ENCODE measurements at places on chromosomes 7 and 10.
A peak's percentile ranks its signal among the peaks of the same experiment; 100 is the strongest.

- DNase-seq, result no peak
Measured at GRCh38 chr10:125209591-125210355, 49.4 kb upstream of the CTBP2 start.

DNA sequence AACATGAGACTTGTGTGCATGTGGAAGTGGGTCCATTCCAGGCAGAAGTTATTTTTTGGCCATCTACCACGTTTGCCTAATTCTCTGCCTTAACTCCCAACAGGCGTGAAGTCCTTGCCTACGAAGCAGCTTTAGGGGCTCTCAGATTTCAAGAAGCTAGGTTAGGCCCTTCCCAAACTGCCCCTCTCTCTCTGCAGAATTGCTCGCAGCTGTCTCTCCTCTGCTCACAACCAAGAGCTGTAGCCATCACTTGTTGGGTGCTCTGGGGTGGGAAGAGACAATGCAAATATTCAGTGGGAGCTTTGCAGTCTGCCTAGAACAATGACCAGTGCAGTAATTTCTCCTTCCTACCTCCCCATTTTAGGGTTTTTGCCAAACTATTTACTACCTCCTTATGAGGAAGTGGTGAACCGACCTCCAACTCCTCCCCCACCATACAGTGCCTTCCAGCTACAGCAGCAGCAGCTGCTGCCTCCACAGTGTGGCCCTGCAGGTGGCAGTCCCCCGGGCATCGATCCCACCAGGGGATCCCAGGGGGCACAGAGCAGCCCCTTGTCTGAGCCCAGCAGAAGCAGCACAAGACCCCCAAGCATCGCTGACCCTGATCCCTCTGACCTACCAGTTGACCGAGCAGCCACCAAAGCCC lies 24.9 kb downstream of the CYP17A1 start:
- no peak for DNase-seq

- no peak for DNase-seq
Measured at GRCh38 chr10:73790886-73791625, 5.7 kb downstream of the ZSWIM8 start.

GRCh38 chr7:123569352-123570010 lies 11.9 kb upstream of the NDUFA5 start:
- no peak for DNase-seq

DNA sequence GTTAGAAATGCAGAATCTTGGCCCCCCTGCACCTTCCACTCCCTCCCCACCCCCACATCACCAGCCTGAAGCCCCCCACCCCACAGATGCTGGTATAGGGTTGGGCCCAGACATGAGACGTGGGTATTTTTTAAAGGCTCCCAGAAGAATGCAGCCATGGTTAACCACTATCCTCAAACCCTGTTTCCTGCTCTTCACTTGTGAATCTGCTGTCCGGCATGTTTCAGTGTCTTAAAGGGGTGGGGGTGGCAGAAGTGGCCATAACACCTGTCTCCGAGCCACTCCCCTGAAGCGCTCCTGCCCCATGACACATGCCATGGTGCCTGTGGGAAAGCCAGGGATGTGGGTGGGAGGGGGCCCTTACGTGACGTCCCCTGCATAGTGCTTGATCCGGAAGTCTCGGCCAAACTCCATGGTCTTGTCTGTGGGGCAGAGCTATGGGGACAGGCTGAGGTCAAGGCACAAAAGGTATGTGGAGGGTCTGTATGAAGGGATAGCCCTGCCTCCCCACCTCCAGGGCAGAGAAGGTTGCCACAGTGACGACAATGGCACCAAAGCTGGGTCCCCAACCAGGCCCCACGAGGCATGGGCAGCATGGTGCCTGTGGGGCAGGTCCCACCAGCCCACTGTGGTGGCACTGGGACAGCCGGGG lies 9.6 kb downstream of the MYO1G start:
- DNase-seq, result no peak

DNA sequence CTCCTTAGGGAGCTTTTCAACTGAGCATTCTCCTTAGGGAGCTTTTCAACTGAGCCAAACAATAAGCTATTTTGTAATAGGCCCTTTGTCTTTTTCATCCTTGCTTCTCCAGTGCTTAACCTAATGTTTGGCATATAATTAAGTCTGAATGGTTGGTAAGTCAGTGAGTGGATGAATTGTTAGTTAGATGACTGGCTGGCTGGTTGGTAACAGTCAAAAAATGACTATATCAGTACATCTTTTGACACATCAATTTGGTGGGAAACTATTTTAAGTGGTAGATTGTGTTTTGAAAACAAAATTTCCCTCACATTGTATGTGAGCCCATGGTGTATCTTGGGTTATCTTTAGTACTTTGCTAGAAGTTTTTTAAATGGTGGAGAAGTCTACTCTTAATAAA lies 16.4 kb downstream of the ING3 start:
- no peak for DNase-seq

DNA sequence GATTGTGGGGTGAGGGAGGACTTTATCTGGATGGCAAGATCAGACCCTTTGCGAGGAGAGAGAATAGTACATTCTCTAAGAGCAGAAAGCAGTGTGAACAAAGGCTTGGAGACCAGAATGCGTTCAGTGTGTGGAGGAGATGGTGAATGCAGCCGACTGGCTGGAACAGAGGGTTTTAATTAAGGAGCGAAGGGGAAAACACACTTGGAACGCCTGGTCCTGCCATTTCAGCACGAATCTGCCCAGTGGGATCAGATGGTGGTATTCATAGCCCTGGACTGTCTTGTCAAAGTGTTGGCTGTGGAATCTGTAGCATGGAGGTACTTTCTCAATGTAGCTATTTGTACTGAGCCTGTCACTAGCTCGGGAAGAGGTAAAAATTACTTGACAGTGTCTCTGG lies 260.9 kb downstream of the SLC25A13 start:
- no peak for DNase-seq

GRCh38 chr10:66748217-66748616 lies 177.6 kb upstream of the LRRTM3 start:
- no peak for DNase-seq

DNA sequence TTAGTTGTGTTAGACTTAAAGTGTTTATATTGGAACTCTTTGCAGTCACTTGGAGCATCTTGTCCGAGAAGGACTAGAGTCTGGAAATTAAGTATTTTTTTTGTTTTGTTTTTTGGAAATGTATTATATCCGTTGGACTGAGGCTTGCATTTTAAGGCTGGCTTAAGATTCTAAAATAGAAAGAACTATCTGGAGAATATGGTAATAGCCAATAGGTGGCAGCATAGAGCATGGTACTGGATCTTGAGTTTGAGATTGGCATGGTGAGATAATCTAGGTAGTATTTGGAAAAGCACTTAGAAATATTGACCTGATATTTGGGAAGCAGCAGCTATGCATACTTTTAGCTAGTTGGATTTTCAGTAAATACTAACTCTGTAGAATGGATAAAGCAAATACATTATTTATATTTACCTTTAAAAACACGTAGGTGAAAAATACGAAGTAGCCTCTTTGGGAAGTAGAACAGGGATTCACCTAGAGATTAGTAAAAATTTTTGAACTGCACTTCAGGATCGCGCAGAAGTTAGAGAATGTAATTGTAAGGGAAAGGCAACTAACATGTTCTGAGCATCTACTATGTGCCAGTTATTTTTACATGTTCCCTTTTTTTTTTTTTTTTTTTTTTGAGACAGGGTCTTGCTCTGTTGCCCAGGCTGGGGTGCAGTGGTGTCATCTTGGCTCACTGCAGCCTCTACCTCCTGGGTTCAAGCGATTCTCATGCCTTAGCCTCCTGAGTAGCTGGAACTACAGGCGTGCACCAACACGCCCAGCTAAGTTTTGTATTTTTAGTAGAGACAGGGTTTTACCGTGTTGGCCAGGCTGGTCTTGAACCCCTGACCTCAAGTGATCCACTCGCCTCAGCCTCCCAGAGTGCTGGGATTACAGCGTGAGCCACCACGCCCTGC lies 78.6 kb downstream of the LCOR start:
- DNase-seq, result no peak

- DNase-seq, result no peak
Measured at GRCh38 chr7:81236560-81236959, 317.7 kb upstream of the SEMA3C start.

- DNase-seq, result no peak
Measured at GRCh38 chr7:31764462-31764861, 77.4 kb downstream of the PPP1R17 start.

- DNase-seq, result no peak
Measured at GRCh38 chr10:126893841-126894240, 11.4 kb upstream of the DOCK1 start.

DNA sequence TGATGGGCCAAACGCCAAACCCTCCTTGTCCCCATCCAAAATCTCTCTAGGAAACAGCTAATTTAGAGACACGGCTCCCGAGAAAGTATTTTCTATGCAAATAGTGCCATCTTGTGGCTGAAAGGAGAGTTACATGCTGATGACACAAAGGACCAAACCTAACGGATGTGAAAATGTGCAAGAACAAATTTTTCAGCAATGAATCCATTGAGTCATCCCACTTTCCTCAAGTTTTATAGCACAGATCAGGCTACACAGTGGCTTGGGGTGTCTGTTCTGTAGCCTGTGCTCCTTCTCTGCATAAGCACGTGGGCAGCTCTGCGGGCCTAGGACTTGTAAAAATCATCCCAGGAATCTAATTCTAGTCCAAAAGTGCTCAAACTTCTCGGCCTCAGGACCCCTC lies 154.8 kb upstream of the PRR15 start:
- DNase-seq, result peak; percentile 25

GRCh38 chr7:39686261-39686924 lies 63.0 kb downstream of the RALA start:
- DNase-seq, result no peak

- DNase-seq, result no peak
Measured at GRCh38 chr7:92667816-92668535, 77.8 kb upstream of the FAM133B start.

GRCh38 chr10:17147884-17148489 lies 18.4 kb upstream of the CUBN start:
- no peak for DNase-seq

DNA sequence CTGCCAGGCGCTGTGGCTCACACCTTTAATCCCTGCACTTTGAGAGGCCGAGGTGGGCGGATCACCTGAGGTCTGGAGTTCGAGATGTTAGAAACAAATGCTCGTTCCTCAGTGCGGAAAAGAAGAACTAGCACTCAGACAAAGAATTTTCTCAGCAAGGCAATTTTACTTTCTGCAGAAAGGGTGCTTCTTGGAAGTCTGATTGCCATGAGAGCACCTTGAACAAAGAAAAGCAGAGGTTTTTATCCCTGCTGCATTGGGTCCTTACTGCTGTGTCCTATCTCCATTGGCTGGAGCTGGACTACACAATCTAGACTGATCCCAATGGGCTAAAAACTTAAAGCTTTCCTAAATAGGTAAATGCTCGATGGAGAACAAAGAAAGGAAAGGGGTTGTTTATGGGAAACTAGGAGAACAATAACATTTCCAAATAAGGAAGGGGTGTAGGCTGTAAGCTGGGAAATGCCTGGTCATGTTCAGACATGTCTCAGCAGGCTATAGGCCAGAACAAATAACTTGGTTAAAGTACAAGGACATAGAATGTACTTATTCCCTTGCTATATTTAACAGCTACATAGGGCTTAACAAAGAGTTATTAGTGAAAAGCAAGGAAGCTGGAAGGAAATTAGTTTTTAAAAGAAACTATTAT lies 26.1 kb upstream of the ACTR3B start:
- DNase-seq, result no peak

DNA sequence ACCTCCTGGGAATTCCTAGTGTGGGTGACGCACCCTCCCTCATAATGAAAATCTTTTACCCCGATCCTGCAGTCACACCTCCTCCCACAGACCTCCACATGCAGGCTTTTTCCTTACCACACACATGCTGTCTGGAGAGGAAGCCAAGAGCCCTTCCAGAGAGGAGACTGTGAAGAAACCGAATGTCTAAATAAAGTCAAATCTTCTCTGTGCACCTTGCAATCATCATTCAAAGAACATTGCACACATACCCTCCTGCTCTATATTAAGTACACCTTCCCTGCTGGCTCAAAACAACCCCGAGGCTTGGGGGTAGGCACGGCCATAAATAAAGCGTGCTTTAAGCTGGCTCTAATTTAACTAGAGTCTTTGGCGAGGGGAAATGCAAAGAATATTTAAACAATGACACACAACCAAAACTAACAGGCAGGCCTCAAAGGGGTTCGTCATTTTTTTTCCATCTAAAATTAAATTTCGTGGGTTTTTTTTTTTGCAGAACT lies 34.9 kb downstream of the CALML3 start:
- no peak for DNase-seq

- no peak for DNase-seq
Measured at GRCh38 chr10:34178756-34179155, 636.3 kb downstream of the PARD3 start.

Measured in CD8-positive, alpha-beta memory T cell (primary cell).